ENCODE measurements at places on chromosomes 6 and 20.

DNA sequence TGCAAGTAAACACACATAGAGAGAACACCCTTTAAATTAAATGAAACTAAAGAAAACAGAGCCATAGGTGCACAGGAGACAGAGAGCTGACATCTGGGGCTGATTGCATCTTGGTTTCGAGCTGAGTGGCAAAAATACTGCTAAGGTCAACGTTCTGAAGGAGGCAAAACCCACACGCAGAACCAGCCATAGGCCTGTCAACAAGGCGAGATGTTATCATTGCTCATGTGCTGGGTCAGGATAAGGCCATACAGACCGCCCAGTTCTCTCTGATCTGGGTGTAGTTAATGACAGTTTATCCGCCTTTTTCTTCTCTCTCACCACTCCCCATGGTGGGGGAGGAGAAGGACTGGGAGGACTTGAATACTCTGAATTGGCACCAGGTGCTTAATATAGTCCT, 4.5 kb upstream of the FAM110A start:
- no peak for DNase-seq

DNA sequence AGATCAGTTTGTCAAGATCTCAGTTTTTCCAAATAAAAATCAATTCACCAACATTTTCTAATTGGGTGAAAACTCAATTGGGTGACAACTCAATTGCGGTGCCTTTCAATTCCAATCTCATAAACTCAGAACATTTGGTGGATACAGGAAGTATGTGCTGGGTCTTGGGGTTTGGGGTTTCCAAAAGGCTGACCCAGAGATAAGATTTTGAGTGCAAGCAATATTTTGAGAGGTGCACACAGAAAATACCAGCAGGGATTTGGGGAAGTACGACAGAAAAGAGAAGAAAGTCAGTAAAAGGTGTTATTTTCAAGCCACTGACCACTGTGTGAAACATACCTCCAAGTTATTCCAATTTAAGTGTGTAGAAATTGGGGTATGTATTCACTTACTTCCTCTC, 258.0 kb downstream of the PHACTR1 start:
- DNase-seq: no peak

DNA sequence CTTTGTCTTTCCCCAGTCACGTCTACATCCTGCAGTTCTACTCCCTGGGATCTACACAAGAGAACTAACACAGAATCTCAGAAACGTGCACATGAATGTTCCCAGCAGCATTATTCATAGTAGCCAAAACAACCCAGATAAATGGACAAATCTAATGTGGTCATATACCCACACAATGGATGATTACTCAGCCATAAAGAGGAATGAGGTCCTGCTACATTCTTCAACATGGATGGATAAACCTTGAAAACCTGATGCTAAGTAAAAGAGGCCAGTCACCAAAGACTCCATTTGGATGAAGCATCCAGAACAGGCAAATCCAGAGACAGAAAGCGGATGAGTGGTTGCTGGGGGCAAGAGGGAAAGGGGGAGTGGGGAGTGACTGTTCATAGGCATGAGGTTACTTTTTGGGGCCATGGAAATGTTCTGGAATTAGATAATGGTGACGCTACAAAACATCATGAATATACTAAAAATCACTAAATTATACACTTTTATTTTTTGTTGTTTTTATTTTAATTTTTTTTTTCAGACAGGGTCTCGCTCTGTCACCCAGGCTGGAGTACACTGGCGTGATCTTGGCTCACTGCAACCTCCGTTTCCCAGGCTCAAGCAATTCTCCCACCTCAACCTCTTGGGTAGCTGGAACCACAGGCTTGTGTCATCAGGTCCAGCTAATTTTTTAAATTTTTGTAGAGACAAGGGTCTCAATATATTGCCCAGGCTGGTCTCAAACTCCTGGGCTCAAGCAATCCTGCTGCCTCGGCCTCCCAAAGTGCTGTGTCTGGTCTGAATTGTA, 50.8 kb upstream of the DSN1 start:
- no peak for DNase-seq

DNA sequence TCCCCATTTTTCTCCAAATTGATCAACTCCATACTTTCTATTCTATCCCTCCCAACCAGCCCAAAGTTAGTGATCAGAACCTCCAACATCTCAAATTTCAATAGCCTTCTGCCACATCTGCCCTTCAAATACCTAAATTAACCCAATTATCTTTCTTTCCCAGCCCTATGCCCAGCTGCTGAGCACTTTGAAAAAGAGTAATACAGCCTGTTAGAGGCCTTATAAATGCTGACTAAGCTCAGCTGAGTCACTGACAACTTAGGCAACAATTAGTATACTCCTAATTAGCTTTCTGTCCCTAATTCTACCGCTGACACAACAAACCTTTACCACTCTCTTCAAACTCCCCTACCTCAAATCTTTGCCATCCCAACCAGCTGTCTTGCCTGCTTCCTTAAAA, 23.5 kb downstream of the RUNX2 start:
- DNase-seq: no peak

DNA sequence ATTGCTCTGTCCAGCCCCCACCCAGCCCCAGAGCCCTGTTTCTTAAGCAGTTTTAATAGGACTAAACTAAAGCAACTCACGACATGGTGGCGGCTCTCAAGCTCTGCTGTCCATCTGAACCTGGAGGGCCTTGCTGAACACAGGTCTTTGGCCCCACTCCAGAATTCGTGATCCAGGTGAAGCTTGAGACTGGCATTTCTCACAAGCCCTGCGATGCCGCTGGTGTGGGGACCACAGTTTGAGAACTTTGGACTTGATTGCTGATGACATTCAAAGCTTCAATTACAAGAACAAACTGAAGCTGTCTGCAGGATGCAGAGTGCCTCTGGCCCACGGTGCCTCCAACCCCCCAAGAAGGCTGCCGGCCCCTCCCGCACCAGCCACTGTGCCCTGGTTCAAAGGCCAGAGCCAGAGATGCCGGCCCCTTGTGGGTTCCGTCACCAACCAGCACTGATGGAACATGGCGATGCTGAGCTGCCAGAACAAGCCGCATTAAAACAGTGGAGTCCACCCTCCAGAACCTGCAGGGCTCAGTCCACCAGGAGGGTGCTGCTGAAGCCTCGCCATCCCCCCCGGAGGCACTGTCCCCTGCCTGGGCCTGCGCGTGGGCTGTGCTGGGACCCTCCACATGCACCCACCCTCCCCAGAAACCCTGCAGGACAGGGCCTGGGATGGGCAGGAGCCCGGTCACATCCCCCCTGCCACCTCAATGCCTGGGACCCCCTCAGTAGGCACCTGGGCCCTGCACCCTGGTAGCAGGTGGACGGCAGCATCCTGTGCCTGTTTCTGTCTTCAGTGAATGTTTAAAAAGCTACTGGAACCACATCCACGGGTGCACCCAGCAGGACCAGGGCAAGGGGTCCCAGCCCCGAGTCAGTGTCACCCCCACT, 101.1 kb downstream of the PSMB1 start:
- no peak for DNase-seq

GRCh38 chr6:132275066-132275970, 126.0 kb downstream of the MOXD1 start:
- DNase-seq: no peak

DNA sequence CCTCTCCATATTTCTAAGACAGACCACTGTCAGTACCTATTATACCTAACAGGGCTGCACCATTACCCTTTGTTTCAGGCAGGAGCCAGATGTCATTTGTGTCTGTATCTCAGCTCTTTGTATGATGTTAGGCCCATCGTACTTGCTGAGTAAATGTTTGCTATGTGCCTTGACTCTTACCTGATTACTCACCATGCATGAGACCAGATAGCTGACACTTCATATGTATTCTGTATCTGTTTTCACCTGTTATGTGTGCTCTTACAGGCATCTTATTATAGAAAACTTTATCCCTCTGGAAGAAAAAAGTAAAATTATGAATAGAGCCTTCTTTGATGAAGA, 31.7 kb upstream of the ASXL1 start:
- peak; percentile 42 for DNase-seq

DNA sequence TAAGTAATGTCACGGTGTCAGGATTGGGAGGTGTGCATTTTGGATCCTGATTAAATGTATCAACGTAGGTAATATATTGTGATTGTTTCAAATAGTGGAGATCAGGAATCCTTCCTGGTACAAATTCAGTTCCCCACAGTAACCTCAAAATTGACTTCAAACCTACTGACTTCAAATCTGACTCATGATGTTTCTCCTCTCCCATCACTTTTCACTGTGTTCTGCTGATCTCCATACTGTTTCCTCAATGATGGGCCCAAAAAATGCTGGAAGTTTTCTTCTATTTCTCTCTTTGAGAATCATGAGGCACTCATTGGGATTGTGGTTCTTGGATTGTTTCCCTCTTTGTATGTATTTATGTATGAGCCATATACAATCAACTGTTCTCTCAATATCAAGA, 35.9 kb downstream of the LAMA2 start:
- DNase-seq: no peak

DNA sequence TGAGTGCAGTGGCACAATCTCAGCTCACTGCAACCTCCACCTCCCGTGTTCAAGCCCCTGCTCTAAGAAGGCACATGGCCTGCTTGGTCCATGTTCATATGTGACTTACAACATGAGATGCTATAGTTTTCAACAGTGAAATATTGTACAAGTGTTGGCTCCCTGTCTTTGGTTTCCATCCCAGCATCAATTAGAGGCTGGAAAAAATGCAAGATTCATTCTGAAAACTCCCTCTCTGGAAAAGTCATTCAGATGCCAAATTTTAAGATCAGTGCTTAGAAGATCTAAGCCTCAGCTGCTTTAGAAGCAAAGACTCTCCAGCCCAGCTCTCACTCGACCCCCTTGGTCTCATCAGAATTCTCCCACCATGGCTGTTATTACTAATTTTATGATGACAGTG, 398.9 kb downstream of the KIF16B start:
- DNase-seq: no peak

- peak; percentile 32 for DNase-seq
These were observed 9.3 kb downstream of the HLA-DOA start for GRCh38 chr6:33000055-33000454.

- DNase-seq: no peak
These were observed 115.8 kb downstream of the TBC1D7 start for GRCh38 chr6:13212538-13212937.

DNA sequence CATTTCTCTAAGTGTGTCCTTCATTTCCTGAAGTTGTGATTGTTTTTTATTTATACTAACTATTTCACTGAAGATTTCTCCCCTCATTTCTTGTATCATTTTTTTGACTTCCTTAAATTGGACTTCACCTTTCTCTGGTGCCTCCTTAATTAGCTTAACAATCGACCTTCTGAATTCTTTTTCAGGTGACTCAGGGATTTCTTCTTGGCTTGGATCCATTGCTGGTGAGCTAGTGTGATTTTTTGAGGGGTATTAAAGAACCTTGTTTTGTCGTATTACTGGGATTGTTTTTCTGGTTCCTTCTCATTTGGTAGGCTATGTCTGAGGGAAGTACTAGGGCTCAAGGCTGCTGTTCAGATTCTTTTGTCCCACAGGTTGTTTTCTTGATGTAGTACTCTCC, 92.8 kb downstream of the ESR1 start:
- DNase-seq: no peak

GRCh38 chr6:157125531-157125930, 197.8 kb downstream of the TMEM242 start:
- no peak for DNase-seq

DNA sequence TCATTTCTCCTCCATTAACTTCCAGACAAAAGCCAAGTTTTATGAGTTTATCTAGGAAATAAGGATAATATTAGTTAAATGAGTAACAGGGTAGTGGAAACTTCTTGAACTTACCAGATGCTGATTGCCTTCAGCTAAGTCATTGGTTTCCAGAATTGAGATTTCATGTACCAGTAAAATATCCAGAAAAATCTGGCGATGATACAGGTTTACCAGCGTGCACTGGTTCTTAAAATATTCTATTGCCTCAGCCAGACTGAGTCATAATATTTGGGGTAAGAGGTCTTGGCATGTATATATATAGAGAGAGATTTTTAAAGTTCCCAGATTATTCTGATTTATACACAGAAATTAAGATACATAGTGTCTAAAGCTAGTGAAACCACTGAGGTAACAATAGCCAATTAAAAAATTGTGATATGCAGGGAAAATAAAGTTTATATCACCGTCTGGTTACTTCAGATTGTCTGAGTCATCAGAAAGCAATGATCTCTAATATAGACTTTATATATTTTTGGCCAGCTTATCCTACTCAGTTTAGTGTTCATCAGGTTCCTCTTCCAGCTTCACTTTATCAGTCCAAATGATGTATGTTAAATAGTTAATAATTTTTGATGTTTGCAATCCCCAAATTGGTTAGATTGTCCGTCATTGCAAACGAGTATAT, 39.5 kb upstream of the SDHAF4 start:
- DNase-seq: peak; percentile 6

All from ELR (cell line).